ENCODE measurements at places on chromosomes 5 and 9.

DNA sequence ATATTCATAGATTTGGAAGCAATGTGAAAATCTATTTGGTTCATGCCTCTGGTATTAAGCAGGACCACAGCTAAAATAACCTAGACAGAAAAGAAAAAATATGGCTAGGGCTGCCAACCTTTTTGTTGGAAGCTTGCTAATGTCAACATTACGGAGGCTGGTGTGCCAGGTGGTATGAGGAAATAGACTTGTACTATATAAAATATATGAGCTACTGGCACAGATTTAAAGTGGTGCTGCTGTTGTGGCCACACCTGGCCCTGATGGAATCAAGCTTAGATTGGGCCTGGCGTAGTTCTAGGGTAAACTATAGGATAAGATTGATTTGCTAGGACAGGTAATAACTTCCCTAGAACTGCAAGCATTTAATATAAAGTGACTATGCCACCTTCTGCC lies 10.6 kb upstream of the PARP8 start:
- DNase-seq = no peak

DNA sequence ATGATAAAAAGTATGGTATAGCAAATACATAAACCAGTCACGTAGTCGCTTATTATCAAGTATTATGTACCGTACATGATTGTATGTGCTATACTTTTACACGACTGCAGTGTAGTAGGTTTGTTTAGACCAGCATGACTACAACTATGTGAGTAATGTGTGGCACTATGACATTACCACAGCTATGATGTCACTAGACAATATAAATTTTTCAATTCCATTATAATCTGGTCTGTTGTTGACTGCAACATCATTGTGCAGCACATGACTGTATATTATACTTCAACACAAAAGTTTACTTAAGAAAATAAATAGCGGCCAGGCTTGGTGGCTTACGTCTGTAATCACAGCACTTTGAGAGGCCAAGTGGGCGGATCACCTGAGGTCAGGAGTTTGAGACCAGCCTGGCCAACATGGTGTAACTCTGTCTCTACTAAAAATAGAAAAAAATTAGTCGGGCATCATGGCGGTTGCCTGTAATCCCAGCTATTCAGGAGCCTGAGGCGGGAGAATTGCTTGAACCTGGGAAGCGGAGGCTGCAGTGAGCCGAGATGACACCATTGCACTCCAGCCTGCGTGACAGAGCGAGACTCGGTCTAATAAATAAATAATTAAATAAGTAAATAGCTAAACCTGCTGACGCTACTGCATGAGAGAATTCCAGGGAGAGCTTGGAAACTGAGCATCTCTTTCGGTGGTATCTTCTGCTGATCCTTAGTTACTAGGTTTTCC lies 24.6 kb upstream of the JADE2 start:
- no peak for DNase-seq

- no peak for DNase-seq
Measured at GRCh38 chr5:34499001-34499734, 157.0 kb upstream of the RAI14 start.

DNA sequence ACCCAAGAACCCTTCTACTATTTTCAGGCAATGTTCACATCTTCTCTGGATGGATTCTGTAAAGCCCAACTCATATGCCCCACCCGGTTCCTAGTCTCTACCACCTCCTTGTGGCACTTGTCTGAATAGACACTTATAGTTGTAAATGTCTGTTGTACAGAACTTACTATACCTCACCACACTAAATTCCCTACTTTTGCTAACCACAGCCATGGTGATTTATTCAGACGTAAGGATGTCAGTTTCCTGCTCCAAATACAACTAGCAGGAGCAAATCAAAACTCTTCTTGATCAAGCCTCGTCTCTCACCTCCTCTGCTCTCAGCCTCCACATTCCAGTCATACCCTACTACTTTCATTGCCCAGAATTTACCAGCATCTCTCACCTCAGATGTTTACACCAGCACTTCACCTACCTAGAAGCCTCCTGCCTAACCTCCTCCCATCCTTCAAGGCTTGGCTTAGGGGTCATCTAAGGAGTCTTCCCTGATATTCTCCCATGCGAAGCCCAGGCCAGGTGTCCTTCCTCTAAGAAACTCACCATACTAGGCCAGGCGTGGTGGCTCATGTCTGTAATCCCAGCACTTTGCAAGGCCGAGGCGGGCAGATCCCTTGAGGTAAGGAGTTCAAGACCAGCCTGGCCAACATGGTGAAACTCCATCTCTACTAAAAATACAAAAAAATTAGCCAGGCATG lies 75.5 kb downstream of the MAPKAP1 start:
- no peak for DNase-seq

DNA sequence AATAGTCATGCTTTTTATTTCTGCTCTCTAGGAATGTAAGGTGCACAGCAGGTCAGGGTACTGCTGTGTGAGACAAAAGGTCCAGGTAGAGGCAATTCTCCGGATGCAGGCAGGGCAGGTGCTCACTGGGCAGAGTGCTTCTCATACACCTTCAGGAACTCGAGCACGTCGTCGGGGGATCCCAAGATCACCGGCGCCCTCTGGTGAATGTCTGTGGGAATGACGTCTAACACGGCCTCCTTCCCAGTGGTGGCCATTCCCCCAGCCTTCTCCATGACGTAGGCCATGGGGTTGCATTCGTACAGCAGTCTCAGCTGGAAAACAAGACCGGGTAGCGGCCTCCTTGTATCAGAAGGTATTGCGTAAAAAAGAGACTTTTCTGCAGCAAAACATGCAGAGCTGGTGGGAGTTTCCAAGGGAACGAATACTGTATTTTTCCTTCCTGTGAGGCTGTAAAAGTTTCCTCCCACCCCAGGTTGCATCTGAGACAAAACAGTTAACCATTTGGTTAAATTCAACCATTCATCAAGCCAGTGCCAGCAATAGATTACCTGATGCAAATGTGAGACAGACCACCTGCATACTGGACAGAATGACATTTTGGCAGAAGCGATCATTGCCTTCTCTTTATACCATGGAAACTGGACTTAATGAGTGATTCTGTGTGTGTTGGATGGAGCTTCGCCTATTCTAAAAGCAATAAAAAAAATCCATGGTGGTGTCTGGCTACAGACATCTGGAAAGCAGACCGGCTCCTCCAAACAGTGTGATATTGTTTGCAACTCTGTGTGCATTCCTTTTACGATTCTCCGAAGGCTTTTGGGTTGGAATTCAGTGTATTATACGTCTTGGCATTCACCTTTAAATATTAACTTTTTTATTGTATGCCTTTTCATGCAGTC lies 9.9 kb upstream of the FBP2 start:
- peak; percentile 6 for DNase-seq

DNA sequence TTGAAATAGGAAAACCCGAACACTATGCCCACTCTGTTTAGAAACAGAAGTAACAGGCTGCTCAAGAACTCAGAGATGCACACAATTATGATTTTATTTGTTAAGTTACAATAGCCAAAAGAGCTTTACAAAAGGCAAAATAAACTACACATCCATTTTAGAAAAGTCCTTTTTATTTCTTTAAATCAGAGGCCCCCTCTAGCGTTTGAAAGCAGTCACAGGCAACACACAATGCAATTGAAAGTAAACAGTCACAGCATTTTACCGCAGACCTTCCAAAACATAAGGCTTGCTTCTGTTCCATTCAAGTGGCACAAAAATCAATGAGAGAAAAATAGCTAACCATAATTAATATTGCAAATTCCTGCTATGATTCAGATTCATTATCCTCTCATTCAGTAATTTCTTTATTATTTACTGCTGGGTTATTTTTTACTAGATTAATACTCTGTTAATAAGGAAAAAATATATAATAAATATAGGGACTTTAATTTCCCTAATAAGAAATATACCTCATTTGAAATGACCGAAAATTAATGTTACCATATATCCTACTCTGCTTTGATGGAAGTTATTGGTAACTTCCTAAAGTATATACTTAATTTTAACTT lies 78.3 kb downstream of the CEP120 start:
- DNase-seq = peak; percentile 35

GRCh38 chr5:169592937-169593650 lies 9.5 kb downstream of the SPDL1 start:
- DNase-seq = no peak

- no peak for DNase-seq
Measured at GRCh38 chr5:76704131-76704663, 11.7 kb upstream of the F2R start.

DNA sequence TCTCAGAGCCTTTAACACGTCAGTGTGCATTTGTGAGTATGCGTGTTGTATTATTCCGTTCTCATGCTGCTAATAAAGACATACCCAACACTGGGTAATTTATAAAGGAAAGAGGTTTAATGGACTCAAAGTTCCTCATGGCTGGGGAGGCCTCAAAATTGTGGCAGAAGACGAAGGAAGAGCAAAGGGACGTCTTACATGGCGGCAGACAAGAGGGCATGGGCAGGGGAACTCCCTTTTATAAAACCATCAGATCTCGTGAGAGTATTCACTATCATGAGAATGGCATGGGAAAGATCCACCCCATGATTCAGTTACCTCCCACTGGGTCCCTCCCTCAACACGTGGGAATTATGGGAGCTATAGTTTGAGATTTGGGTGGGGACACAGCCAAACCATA lies 285.0 kb downstream of the PBX3 start:
- no peak for DNase-seq

GRCh38 chr9:136232969-136233368 lies 12.6 kb downstream of the QSOX2 start:
- DNase-seq = no peak

DNA sequence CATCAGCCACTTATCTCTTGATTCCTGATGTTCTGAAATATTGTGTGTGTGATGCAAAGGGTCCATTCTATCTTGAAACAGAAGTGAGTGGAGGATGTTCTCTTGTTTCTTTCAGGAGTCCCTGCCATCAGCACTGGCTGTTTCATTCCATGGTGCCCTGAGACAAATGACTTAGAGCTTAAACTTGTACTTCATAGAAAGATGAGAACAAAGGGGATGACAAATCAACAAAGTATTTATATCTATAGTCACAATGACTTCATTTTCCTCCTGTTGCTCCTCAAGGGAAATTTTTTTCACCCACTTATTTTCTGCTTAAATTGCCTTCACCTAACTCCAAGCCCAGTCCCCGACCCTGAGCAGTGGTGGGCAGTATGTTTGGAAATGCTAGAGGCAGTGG lies 171.6 kb downstream of the TARS1 start:
- DNase-seq = no peak

DNA sequence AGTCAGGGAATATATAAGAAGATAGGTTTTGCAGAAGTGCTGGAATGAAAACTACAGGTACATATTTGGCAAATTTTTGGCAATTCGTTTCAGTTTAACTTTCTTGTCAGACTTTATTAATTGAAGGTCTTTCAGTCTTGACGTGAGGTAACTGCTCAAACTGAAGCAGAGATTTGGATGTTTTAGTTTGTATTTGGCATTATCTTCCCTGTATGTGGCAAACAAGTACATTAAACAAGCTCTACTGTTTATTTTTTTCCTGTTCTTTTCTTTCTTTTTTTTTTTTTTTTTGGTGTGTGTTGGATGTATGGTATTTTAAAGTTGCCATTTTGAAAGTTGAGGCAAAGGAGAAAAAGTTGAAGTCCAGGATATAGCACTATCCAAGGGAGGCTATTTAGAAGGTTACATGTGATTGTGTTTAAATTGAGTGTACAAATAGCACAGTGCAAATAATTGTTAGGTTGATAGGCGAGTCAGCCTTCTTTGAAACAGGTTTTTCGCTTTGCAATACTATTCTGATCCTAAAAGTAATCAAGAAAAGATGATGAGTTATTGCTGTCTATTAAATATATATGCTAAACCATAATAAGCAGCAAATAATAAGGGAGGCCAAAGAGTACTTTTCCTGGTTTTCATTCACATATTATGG lies 2.2 kb downstream of the PBX3 start:
- no peak for DNase-seq

- no peak for DNase-seq
Measured at GRCh38 chr9:34518110-34518616, 4.6 kb downstream of the ENHO start.

- no peak for DNase-seq
Measured at GRCh38 chr5:40378396-40379177, 301.1 kb upstream of the PTGER4 start.

GRCh38 chr5:43245724-43246385 lies 53.8 kb downstream of the NIM1K start:
- DNase-seq = no peak

DNA sequence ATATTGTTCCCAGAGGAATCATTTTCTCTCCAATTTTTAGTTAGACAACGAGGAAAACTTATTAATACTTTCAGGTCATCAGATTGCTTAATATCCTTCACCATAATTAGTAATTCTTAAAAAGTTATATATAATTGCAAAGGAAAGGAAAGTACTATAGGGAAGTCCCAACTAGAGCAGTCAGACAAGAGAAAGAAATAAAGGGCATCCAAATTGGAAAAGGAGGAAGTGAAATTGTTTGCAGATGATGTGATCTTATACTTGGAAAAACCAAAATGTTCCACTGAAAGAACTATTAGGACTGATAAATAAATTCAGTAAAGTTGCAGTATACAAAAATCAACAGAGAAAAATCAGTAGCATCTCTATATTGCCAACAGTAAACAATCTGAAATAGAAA lies 223.5 kb upstream of the MEF2C start:
- no peak for DNase-seq

- DNase-seq = no peak
Measured at GRCh38 chr9:114207034-114207810, 51.9 kb downstream of the COL27A1 start.

GRCh38 chr5:80569961-80570786 lies at the start of gene ANKRD34B:
Gene ANKRD34B, minus strand, starts transcription at chr5:80570280. Its CDS starts 10,261 bp downstream, at chr5:80560019.
- DNase-seq = no peak

- no peak for DNase-seq
Measured at GRCh38 chr9:115456515-115456914, 338.6 kb upstream of the TNC start.

DNA sequence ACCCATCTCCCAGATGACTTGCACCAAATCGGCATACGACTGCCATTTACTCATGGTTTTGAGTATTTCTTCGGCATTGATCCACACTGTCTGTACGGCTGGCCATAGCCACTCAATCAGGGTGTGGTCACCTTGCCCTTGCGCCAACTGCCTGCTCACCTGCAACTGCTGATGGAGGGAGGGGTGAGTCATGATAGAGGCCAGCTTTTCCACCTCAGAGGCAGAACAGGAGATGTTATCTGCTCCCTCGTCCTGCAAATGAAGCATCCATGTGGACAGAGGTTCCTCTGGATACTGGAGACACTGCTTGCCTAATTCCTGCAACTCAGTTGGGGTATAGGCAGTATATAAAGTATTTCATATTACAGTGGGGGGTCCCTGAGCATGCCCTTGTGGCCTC lies 85.6 kb upstream of the ATP10B start:
- no peak for DNase-seq

DNA sequence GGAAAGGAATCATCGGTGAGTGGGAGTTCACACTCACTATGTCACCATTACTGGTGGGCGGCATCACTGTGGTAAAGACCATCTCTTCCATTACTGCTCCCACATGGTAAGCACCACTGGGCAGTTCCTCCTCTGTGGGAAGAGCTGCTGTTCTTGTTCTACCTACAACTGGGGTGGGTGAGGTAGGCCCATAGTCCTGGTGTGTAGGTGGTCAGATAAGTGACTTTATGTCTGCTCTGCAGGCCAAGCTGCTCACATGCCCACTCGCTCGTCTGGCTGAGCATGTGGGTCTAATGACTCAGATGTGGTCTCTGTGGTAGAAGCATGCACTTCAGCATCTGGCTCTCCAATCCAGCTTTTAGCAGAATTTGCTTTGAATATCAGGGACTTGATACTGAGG lies 82.9 kb downstream of the TMEM215 start:
- no peak for DNase-seq

GRCh38 chr9:15513335-15513734 lies 2.6 kb upstream of the PSIP1 start:
- DNase-seq = peak; percentile 10

- no peak for DNase-seq
Measured at GRCh38 chr9:82147798-82148425, 159.3 kb downstream of the SPATA31D1 start.
